ENCODE measurements at places on chromosomes 1 and 21.

DNA sequence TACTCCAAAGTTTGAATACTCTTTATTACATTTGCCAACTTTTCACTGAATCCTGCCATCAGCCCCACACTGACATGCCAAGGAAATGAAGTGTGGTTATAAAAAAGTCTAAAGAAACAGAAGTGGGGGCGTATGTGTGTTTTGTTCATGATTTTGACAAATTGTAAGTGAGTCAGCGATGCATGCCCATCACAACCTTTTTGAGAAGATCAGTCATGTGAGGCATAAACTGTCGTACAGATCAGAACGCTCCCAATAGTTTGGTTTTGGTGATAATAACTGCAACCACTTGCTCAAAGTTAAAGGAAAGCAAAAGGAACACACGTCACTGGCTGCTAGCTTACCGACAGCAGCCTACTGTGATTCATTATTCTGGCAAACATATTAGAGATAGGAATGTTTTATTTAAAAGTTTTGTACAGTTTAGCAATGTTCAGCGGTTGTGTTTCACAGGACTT is 95.6 kb downstream of the RGS2 start:
- DNase-seq = no peak

DNA sequence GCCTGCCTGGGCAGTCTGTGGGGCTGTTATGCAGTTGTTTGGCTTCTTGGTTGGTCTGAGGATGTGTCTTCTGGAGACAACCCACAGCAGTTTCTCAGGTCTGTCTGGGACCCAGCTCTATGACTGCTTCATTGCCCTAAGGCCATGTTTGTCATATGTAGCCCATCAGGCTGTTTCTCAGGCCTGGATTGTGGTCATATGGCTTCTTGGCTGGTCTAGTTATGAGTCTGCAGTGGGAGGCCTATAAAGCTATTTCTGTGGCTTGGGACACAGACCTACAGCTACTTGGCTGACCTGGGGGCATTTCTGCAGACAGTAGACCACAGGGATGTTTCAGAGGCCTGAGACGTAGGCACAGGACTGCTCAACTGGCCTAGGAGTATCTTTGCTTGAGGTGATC is 41.5 kb downstream of the CHIA start:
- DNase-seq = no peak

DNA sequence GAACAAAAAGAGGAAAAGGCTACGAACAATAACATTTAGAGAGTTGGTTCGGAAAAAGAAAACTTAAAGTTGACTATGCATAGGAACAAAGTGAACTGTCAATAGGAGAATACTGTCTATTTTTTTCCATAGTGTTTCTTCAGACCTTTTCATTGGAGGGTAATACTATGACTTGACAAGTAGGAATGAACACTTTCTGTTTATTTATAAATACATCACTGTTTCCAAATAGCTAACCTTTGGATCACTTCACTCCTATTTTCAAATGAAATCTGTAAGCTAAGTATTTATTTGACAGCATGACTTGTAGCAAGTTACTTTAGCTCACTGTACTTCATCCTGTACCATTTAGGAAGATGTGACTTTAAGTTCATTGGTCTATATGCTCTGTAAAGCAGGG is 221.3 kb downstream of the COL24A1 start:
- no peak for DNase-seq

DNA sequence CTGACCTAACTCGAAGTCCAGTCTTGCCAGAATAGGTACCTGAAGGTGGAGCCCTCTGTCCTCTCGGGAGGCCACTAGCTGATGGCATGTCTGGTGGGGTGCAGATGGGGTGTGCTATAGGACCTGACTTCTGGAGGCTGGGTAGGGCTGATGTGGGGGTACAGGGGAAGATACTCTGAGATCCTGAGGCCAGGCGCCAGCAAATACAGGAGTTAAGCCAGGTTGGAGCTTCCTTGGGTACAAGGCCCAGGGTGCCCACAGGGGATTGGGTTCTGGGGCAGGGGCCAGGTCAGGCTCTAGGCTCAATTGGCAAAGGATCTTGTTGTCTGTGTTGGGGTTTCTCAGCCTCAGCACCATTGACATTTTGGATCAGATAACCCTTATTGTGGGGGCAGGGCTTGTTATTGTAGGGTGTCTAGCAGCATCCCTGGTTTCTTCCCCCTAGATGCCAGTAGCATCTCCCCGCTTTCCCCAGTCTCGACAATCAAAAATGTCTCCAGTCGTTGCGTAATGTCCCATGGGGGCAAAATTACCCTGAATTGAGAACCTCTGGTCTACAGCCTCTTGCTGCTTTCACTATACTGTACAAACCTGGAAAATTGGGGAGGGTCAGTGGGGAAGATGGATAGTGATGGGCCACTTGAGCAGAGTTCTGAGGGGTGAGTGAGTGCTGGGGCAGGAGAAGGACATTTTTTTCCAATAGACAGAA is 9.2 kb downstream of the PTPRF start:
- DNase-seq = no peak

GRCh38 chr1:246262281-246262680 is 244.8 kb downstream of the SMYD3 start:
- DNase-seq = no peak
